ENCODE measurements at places on chromosomes 12 and 14.

DNA sequence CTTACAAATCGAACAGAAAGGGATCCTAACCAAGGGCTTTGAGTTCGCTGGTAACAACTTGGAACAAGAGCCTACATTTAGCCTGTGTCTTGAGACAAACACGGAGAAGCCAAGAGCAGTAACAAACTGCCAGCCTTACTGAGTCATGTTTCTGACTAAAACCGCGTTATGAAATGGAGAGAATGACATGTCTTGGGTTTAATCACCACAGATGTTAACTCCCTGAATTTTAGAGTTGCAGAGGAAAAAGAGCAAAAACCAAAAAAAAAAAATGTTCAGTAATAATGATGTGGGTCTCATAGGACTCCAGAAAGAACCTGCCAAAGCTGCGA, 1.0 kb downstream of the BLTP3B start:
- DNase-seq, result no peak

DNA sequence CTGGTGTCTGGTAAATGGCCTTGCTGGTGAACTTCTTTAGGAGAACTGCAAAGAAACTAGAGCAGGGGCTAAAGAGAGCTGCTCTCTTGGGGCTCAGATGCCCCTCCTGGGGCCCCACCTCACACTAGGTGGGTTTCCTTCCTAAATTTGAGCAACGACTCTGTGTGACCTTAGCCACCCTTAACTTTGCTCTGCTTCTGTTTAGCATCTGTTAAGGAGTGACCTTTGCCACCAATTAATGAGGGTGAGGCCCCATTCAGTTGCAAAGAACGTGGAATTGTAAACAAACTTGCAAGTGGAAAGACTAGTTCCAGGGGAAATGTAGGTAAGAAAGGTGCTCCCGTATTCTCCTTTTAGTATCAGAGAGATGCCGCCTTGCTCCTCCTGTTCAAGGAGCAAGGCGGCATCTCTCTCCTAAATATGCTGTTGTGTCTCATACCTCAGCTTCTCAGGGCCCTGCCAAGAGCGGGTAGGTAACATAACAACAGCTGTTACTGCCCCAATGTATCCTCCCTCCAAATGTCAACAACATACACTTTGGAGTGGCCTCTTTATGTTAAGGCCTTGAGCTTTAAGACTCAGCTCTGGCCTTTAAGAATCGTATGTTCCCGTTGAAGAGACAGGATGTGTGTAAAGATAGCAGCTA, 77.6 kb upstream of the FUT8 start:
- DNase-seq, result no peak

DNA sequence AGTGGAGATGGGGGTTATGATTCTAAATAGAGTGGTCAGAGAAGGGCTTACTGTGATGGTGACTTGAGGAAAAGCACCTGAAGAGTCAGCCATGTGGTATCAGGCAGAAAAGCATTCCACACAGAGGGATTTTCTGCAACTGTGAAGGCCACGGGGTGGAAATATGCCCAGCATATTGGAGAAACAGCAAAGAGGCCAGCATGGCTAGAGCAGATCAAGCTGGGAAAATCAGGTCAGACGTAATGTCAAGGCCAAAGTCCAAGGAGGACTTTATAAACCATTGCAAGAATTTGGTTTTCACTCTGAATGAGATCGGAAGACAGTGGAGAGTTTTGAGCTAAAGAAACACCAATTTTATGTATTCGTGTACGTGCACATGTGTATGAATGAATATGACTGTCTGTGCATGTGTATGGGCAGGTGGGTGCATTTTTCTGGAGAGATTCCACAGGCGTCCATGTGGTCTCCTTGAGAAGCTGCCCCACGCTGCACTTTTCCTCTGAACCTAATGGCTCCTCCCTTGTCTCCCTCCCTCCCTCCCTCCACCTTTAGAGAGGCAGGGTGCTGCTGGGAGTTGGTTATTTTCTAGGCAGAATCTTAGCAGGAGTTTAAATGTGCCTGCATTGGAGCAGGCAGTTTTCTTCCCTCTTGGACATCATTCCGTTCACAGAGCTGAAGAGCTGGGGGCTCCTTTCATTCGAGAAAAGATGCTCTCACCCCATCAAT, 97.4 kb upstream of the PPP4R3A start:
- DNase-seq, result no peak

- DNase-seq, result no peak
Observed at GRCh38 chr12:47383942-47384341, 304.2 kb upstream of the AMIGO2 start.

- DNase-seq, result no peak
Observed at GRCh38 chr14:56549721-56550120, 29.9 kb upstream of the TMEM260 start.

GRCh38 chr14:65084554-65085505, 17.5 kb downstream of the MAX start:
- no peak for DNase-seq

GRCh38 chr12:48199774-48200221, 3.3 kb downstream of the OR10AD1 start:
- no peak for DNase-seq

GRCh38 chr12:86777325-86777724, 521.1 kb upstream of the MGAT4C start:
- no peak for DNase-seq

DNA sequence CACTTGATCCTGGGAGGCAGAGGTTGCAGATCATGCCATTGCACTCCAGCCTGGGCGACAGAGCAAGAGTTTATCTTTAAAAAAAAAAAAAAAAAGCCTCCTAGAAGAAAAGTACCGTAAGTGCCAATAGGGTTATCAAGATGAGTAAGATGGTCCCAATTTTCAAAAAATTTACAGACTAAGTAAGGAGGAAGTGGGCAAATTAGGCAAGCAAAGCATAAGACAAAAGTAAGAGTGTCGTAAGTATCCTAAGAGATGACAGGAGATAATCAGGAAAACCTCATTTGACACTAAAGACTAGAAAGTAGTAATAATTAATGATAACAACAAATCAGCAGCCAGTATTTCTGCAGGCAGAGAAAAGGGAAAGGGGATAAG, 12.2 kb downstream of the PYM1 start:
- DNase-seq, result no peak

- peak; percentile 21 for DNase-seq
Observed at GRCh38 chr14:50521912-50522341, 10.4 kb downstream of the MAP4K5 start.

- DNase-seq, result no peak
Observed at GRCh38 chr14:80212023-80212397, 706 bp upstream of the DIO2 start.

Measured in activated CD4-positive, alpha-beta T cell treated with anti-CD3 and anti-CD28 coated beads, Interleukin-2, amount 50 U/mL, for 24 hours (primary cell).